Activated gamma-delta T cell (primary cell): ENCODE measurements at places on chromosomes 3 and 15.

DNA sequence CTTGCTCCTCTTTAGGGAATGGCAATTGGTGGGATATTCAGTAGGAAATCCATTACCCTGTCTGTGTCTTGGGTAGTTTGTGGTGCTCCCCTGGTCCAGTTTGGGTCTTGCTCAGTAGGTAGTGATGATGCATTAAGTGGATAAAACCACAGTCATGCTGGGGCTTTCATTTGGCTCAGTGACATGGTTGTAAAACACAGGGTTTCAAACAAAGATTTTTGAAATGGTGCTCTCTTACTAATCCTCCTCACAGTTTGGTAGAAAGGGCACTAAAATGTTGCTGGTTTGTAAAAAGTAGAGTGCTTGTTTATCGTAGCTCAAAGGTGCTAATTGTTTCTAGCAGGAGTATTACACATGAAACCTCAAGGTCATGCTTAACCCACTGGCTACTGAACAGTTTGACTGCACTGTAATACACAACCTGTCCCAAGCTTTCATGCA lies 22.9 kb downstream of the BBX start:
- DNase-seq, result no peak

GRCh38 chr15:88994286-88994685 lies 81.1 kb upstream of the MFGE8 start:
- no peak for DNase-seq

- no peak for DNase-seq
These were observed 78.8 kb downstream of the TLE3 start for GRCh38 chr15:70018646-70019600.

GRCh38 chr15:91472316-91472756 lies 372.3 kb downstream of the SV2B start:
- DNase-seq, result no peak
